ENCODE measurements at places on chromosomes 2 and 18.

GRCh38 chr2:106322281-106322680, 128.2 kb upstream of the UXS1 start:
- no peak for DNase-seq

DNA sequence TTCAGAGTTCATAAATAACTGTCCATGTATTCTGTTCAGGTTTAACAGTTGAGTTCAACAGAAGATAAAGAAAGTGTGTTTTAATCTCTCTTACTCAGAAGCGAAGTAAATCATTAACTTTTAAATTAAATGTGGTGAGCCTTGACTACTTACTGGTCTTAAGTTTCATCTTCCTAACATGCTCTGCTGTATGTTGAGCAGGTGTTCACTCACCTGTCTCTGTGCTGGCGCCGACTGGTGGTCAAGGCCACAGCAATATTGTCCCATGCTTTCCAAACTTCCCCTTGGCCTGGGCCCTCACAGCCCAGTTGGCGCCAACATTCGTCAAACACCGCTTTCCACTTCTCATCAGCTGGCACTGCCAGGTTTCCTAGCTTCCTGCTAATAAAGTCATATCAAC, 17.0 kb upstream of the MPP4 start:
- DNase-seq: no peak

GRCh38 chr2:230947908-230948365, 22.9 kb upstream of the GPR55 start:
- no peak for DNase-seq

- no peak for DNase-seq
Measured at GRCh38 chr2:110716959-110717645, 15.3 kb upstream of the ACOXL start.

GRCh38 chr2:205338156-205338555, 344.1 kb upstream of the NRP2 start:
- DNase-seq: no peak

Data from activated T-cell treated with anti-CD3 and anti-CD28 coated beads, Interleukin-2, amount 50 U/mL, for 48 hours (primary cell).